ENCODE measurements at places on chromosomes 11 and 22.

GRCh38 chr11:12524865-12525264, 147.5 kb downstream of the PARVA start:
- DNase-seq = no peak

DNA sequence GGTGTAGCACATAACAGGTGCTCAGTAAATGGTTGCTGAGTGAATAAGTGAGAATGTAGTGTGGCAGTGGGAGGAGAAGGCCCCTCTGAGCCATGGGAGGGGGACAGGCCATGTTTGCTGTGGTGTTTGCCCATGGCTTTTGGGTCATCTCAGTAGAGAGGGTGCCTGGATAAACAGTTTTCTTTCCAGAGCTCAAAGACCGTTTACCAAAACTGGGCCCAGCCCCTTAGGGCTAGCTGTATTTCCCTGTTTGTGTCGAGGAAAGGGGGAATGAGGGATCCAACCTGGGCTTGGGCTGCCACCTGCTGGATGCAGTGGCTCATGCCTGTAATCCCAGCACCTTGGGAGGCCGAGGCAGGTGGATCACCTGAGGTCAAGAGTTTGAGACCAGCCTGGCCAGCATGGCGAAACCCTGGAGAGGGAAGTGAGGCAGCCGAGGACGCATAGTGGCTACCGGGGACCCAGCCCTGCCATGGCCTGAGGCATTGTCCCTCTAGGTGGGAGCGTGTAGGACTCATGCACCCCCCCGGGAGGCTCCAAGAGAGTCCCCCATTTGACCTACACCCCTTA, 8.7 kb upstream of the LTO1 start:
- peak; percentile 54 for DNase-seq

DNA sequence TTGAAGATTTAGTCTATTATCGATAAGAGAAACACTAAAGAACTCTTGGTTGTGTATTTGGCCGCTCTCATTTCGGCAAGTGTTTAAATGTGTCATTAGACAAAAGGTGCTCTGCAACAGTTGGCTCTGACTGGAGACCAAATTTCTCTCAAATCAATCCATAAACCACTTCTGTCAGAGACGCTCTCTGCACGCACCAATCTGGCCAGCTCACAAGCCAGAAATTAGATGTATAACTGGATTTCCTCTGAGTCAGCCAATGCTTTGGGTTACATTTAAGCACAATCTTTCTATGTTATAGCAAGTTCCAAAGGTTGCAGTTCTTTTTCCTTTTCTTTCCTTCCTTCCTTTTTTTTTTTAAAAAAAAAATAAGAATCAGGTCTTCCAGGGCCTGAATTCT, 17.6 kb upstream of the PARVA start:
- no peak for DNase-seq

- DNase-seq = peak; percentile 91
Observed at GRCh38 chr11:72831521-72832300, 17.5 kb downstream of the ATG16L2 start.
